Caki2 (cell line): ENCODE measurements at places on chromosomes 7 and 10. TPM values are rescaled to one million over a fixed set of nuclear protein-coding genes. Genes with fewer than 3 reads are reported as not detected.

GRCh38 chr7:151399906-151400305 is 9.9 kb downstream of the WDR86 start:
- no peak for DNase-seq

GRCh38 chr10:60380781-60381180 is 8.9 kb downstream of the ANK3 start:
- DNase-seq = no peak

- no peak for DNase-seq
These were observed 13.5 kb downstream of the GUSB start for GRCh38 chr7:65968256-65969185.

GRCh38 chr7:132228240-132228639 is 348.0 kb downstream of the PLXNA4 start:
- DNase-seq = no peak

DNA sequence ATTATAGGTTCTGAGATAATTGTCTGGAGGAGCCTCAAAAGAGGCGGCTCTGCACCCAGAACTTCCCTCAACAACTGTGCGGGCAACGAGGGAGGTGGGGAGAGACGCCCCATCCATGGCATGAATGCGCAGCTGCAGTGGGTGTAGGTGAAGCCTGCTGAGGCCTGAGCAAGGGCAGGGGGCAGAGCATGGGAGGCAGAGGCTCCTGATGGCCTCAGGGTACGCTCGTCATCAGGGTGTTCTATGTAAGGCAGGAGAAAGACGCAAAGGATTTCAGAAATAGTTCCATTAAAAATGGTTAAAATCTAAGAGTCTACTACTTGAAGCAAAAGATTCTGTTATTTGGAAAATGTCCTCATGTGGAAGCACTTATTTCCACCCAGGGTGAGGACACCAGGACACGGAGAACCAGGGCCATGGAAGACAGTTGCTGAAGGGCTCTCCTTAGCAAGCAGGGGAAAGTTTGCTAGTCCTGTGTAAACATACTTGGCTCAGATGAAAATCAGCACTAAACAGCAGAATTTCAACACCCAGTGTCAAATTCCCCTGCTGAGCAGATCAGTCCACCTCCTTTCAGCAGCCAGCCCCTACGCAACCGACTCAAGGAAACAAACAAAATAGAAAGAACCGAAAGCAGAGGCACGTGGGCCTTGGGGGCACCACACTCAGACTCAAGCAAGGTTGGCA is 18.9 kb downstream of the INSIG1 start:
- DNase-seq = no peak

Gene ELFN1
- not detected in 2 replicates for total RNA-seq

GRCh38 chr7:96205665-96206064 is 116.2 kb downstream of the SLC25A13 start:
- no peak for DNase-seq

- no peak for DNase-seq
These were observed 38.9 kb upstream of the SP8 start for GRCh38 chr7:20825555-20825954.

DNA sequence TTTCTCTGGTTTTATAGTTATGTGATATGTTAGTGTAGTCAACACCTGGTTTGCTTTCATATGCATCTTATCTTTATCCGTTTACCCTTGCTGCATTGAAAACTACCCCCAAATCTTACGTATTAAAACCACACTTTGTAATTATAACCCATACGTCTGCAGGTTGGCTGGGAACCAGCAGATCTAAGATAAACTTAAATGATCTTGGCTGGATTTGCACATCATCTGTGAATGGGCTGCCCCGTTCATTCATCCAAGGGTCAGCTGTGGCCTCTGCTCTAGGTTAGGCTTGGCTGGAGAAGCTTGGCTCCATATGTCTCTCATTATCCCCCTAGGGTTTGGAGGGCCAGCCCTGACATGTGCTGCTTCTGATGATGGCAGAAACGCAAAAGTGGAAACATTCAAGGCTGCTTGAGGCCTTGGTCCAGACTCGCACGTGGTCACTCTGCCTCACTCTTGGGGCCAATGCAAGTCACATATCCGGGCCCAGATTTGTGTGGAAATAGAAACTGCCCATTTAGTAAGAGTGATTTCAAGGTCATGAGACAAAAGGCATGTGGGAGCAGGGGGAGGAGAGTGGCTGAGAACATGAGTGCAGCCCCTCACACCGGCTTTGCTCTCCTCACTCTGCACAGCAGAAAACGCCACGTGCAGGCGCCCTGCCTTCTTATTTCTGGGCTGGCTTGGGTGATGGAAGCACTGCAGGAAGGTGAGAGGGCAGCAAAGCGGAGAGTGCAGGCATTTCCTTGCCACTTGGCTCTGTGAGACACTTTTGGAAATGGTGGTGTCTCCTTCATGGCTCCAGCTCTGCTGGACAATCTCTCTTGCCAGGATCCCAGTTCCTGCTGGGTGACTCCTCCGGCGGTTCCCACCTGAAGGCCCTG is 553.8 kb downstream of the GLRX3 start:
- no peak for DNase-seq

DNA sequence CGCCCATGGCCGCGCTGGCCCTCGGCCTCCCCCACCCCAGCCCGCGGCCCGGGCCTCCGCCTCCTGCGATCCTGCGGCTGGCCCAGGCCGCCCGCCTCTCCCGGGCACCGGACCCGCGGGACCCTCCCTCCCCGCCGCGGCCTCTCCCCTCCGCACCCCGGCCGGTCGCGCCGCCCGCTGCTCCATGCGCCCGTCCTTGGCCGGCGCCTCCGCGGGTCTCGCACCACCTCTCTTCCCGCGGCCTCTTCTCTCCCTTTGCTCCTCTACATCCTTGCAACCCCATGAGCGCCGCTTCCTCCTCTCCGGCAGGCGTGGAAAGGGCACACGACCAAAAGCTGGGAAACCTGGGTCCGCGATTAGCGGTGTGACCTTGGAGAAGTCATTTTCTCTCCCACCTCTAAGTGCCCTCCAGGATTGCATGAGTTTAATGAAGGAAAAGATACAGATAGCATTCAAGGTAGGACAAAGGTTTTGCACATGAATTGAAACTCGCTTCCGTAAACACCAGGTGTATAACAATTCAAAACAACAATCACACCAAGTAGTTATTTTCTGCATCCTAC is 448 bp upstream of the SRPK2 start:
- DNase-seq = peak; percentile 64
